ENCODE measurements at places on chromosomes 4 and X.

DNA sequence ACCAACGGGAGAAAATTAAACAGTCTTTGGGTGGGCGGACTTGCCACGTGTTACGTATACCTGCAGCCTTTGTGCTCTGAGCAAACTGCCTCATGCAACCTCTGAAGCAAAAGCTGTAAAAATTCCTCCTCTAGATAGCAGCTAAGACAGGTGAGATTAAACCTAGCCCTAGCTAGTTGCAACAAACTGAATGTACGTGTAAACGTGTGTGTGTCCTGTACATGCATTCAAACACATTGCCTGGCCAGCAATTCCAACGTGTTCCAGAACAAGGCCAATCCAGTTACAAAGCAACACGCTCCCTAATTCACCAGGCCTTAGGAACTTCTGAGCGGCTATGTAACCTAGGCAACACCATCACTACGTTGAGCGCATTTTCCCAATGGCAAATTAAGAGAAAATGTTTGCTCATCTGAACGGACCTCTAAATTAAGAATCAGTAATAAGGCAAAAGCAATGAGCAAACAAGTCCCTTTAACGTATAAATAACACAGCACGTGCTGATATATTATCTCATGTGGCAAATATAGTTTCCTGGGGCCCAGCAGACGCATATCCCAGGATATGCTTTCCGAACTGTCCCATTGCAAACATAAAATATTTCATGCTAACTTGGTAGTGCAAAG is 792 bp downstream of the PPID start:
- DNase-seq: no peak

DNA sequence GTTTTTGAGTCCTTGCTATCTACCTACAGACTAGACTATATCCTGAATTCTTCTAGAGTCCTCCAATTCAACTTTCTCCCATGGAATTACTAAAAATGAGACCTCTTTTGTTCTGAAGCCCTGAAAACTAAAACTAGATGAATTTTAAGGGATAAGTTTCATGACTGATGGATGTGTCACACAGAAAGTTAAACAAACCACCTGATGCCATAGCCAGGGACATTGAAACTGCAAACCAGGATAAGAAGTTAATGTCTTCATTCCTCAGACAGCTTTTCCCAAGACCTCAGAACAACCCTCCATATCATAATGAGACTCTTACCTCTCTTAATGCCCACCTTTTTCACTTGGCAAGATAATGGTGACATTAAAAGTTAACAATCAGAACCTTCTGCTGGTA is 81.5 kb upstream of the PTPN13 start:
- DNase-seq: no peak

GRCh38 chr4:138894011-138894410 is 121.6 kb upstream of the NOCT start:
- no peak for DNase-seq

GRCh38 chrX:112851806-112852205 is 11.2 kb upstream of the AMOT start:
- no peak for DNase-seq

- no peak for DNase-seq
Observed at GRCh38 chr4:183485411-183486160, 19.3 kb upstream of the ING2 start.
